ENCODE measurements at places on chromosomes 3 and 15.

DNA sequence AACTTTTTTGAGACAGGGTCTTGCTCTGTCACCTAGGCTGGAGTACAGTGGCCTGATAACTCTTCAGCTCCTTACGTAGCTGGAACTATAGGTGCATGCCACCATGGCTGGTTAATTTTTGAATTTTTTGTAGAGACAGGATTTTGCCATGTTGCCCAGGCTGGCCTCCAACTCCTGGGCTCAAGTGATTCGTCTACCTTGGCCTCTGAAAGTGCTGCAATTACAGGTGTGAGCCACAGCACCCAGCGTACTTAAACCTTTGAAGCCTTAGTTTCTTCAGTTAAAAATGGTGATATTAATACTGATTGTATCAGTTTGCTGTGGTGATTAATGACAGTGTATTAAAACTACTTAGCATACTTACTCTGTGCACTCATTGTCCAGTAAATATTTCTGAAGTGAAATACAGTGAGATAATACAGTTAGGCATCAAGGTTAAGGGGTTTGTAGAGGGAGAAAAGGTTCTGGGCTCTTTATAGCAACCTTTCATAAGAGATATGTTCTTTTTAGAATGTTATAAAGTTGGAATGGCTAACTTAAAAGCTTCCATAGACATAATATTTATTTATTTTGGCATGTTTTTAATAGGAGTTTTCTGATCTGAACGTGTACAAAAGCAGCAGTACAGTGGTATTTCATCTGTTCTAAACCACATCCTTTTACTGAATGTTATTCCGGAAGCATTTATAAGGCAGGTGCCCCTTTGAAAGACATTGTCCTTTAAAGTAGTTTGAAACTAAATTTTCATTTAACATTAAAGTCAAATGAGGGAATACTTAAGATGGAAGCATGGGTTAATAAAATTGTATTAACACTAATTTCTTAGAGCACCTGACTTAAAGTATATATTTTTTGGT is 23.6 kb downstream of the NCK1 start:
- DNase-seq: no peak

DNA sequence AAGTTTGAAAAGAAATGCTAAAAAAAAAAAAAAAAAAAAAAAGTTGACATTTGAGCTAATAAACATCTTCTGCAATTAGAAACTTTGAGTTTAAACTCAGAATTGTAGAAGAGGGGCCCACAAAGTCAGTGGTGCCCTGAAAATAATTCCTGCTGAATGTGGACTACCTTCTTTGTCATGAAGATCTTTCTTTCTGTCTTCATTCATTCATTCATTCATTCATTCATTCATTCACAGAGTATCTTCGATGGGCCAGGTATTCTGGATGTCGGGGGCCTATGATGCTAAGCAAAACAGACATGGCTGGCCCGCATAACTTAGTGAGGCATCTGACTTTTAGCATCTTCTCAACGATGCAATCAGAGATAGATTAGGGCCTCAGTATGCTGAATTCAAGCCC is 24.6 kb downstream of the ETV5 start:
- no peak for DNase-seq

GRCh38 chr3:150936693-150937092 is 31.5 kb upstream of the MINDY4B start:
- no peak for DNase-seq

DNA sequence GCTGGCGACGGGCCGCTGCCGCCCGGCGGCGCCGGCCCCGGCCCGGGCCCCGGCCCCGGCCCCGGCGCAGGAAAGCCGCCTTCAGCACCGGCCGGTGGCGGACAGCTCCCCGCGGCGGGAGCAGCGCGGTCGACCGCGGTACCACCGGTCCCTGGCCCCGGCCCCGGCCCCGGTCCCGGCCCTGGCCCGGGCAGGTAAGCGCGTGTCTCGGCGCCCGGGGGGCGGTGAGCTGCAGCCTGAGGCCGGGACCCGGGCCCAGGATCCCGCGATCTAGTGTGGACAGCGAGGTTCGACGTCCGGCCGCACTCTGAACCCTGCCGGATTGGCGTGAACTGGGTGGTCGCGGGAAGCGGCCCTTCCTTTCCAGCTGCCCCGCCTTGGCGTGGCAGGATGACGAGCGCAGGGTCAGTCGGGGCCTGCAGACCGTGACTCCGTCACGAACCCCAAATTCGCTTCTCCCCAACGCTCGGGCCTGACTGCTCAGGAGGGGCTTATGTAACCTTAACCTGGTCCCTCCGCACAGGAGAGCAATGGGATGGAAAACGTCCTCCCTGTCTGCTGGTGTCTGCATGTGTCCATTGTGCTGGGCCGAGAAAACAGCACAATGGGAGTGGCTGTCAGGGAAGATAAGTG is 472 bp downstream of the BSN start:
- DNase-seq: no peak

- no peak for DNase-seq
These were observed 12.1 kb downstream of the PDCD6IP start for GRCh38 chr3:33810545-33810944.

DNA sequence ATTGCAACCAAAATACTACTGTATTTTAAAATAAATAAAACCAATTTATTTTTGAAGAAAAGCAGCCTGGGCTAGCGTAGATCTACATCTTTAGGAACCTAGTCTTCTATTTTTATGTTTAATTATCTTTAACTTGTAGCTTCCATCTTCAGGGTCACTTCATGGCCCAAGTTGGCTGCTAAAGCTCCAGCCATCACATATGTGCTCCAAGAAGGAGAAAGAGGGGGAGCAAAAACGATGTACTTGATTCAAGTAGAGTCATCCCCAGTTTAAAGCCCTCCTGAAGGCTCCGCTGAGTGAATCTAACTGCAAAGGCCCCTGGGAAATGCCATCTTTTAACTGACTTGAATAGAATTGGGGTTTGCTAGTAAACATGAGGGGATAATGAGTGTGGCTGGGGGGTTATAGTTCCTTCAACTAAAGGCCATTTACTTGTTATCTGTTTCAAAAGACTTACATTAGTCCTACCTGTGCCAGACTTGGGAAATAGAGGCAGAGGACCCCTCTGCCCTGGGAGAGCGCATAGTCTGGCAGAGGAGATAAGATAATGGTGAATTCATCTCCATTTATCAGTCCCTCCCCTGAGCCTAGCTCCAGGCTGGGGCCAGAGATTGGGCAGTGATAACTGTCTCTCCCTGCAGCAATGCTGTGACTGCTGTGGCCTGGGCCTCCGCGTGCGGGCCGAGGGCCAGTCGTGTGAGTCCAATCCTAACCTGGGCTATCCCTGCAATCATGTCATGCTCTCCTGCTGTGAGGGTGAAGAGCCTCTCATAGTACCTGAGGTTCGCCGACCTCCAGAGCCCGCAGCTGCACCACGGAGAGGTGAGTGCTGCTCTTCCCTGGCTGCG is 64.6 kb downstream of the FBLN2 start:
- DNase-seq: no peak

GRCh38 chr3:177420651-177421480 is 223.6 kb upstream of the TBL1XR1 start:
- no peak for DNase-seq

- no peak for DNase-seq
These were observed 401.3 kb upstream of the CFAP20DC start for GRCh38 chr3:59450946-59451763.

DNA sequence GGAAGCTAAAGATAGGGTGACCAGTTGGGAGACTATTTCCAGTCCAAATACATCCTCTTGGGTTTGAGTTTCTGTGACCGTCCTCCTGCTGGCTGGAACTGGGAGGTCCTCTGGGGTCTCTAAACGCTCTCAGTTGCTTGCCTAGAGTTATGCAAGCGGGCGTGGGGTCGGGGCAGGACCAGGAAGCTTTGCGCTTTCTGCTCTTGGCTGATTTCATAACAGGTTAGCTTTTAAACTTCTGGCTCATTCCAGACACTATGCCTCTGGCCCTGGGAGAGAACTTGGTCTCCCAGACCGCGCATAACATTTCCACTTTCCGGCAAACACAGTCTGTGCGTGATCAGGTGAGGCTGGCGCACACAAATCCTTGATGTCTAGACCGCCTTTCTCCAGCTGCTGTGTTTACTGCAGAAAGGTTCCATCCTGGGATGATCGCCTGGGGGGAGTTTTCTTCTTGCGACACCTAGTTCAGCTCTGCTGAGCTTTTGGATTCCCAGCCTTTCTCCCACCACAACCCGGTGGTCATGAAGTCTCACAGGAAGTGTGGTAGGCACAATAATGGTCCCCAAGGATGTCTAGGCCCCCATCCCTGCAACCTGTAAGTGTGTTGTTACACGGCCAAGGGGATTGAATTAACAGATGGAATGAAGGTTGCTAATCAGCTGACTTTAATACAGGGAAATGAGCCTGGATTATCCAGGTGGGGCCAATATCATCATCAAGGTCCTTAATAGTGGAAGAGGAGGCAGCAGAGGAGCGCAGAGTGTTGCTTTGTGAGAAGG is 23.6 kb upstream of the CGNL1 start:
- no peak for DNase-seq

GRCh38 chr3:97871801-97872524 is 50.2 kb downstream of the CRYBG3 start:
- DNase-seq: no peak

- no peak for DNase-seq
These were observed 70.4 kb downstream of the ATP2B2 start for GRCh38 chr3:10434938-10435336.

- DNase-seq: no peak
These were observed 7.8 kb upstream of the GPR171 start for GRCh38 chr3:151210676-151211381.

GRCh38 chr3:185439745-185440466 is 58.9 kb downstream of the TMEM41A start:
- no peak for DNase-seq

DNA sequence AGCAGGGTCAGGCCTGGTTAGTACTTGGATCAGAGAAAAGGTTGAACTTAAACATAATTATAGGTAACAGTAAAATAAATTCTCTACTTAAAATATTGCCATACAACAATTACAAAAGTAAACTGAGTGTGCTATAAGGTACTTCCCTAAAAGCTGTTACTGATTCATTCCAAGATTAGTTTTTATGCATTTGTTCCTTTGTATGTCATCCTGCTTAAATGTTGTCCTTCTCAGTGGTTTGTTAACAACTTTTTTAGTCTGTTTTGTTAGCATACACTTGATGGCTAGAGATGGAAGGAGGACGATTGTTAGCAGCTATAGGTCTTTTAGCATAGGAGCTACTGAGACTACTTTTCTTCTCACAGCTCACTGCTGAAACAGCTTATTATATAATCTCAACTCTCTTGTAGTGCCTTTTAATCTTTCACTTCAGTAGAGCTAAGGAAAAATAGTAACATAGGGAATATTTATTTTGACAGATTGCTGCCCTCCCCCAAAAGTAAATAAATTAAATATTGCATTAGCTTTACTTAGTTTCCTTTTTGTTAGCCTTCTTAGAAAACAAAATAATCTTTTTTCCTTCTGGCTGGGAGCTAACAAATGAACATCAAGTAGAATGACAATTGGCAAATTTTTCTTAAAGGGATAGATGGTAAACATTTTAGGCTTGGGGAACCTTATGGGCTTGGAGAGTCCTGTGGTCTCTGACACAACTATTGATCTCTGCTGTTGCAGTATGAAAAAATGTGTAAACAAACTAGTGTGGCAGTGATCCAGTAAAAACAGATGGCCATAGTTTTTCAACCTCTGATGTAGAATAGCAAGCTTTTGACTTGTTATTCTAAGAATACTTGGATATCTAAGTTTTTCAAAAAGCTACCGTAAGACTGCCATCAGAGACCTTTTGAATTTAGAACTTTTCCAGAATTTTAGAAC is 39.5 kb downstream of the USP8 start:
- no peak for DNase-seq

GRCh38 chr3:72177075-72178050 is 392.4 kb upstream of the PROK2 start:
- DNase-seq: no peak

DNA sequence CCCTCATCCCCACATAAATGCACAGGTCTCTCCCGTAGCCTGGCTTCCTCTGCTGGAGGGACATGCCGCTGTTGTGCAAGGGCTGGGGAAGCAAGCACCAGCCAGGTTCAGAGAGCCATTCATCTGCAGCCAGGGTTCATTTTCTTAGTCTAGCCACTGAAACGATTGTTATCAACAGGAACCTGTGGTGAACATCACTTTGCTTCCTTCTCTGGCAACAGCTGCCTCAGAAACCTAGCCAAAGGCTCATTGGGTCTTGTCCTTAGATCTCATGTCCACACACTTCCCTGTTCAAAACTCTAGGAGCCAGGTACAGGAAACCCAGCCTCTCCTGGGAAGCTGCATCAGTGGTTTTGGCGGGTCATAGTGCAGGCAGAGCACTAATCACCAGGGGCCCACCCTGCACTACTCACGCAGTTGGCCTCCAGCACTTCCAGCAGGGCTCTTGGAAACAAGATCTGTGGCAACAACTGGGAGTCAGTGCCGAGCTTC is 47.0 kb downstream of the OXNAD1 start:
- DNase-seq: no peak

GRCh38 chr3:56753206-56753820 is 48.4 kb downstream of the ARHGEF3 start:
- DNase-seq: no peak

GRCh38 chr3:47057212-47057671 is 77.8 kb downstream of the NBEAL2 start:
- no peak for DNase-seq

GRCh38 chr3:124033360-124034015 is 41.6 kb upstream of the ROPN1 start:
- no peak for DNase-seq

DNA sequence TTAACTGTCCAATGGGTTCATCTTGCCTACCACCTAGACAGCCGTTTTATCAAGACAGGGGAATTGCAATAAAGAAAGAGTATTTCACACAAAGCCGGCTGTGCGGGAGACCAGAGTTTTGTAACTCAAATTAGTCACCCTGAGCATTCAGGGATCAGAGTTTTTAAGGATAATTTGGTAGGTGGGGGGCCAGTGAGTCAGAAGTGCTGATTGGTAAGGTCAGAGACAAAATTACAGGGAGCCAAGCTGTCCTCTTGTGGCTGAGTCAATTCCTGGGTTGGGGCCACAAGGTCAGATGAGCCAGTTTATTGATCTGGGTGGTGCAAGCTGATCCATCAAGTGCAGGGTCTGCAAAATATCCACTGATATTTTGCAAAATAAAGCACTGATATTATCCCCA is 29.9 kb upstream of the GPD1L start:
- DNase-seq: no peak

DNA sequence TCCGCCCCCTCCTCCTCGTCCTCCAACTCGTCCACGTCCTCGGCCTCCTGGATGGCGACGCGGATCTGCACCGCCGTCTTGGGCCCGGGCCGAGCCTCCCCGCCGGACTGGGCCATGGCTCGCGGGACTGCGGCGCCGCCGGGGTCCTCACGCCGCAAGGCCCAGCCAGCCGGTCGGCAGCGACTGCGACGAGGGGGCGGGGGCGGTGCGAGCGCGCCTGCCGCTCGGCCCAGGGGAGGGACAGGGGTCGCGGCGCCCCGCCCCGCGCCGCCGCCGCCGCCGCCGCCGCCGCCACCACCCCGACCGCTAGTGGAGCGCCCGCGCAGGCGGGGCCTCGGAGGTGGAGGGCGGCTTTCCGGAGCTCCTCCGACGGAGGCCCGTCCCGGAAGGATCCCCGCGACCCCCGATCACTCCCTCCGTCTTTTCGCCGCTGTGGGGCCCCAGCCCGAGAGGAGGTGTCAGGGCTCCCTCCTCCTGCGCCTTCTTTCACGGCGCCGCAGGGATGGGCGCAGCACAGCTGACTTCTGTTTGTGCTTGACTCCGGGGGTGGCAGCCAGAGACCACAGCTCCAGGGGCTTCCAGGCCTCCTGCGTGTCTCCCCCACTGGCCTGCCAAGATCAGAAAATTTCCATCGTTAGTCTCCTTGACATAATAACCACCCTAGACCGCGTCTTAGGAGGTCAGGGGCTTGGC is at the start of gene LARP6:
Gene LARP6, minus strand, starts transcription at position 185 of the 693 bp plus-strand sequence. Its CDS starts 69 bp downstream, at position 116.
- DNase-seq: no peak

GRCh38 chr3:34361921-34362320 is 563.5 kb downstream of the PDCD6IP start:
- DNase-seq: no peak

- no peak for DNase-seq
These were observed 7.3 kb downstream of the RAB27A start for GRCh38 chr15:55282284-55282833.
